ENCODE measurements at places on chromosomes 5 and 9. TPM values are rescaled to one million over a fixed set of nuclear protein-coding genes. Genes with fewer than 3 reads are reported as not detected.

TEX48 gene
- not detected for total RNA-seq

ACSL6 gene
- total RNA-seq, result 0.34 TPM

LCN15 gene
- total RNA-seq, result not detected

ST8SIA4 gene
- total RNA-seq, result 13.3 TPM

ADAMTS16 gene
- total RNA-seq, result 3.7 TPM

FAM169A gene
- total RNA-seq, result 13.1 TPM

TLR4 gene
- total RNA-seq, result 24.3 TPM

ASPN gene
- not detected for total RNA-seq

PFN3 gene
- not detected for total RNA-seq

FABP6 gene
- 18.0 TPM for total RNA-seq

All from A375 (cell line).